Heart left ventricle (tissue), 16 donors: ENCODE measurements at places on chromosomes 13 and 19. TPM values are rescaled to one million over a fixed set of nuclear protein-coding genes. Genes with fewer than 3 reads are reported as not detected.
A peak's percentile ranks its signal among the peaks of the same experiment; 100 is the strongest.

BORCS8 gene
- 20.4 TPM for total RNA-seq

- no peak overlapping the region for H3K4me3 ChIP-seq
- H3K27me3 ChIP-seq: no peaks in the 10 kb centered on the region
- peaks cover 15% of the 10 kb centered on the region for H3K36me3 ChIP-seq
- H3K27ac ChIP-seq: no peak overlapping the region
Measured at GRCh38 chr13:113273851-113274590, 23.0 kb upstream of the LAMP1 start.

GRCh38 chr13:36001561-36001960 lies 129.6 kb downstream of the DCLK1 start:
- no peak overlapping the region for H3K4me3 ChIP-seq
- no peaks in the 10 kb centered on the region for H3K27me3 ChIP-seq
- H3K36me3 ChIP-seq: no peaks in the 10 kb centered on the region

DNA sequence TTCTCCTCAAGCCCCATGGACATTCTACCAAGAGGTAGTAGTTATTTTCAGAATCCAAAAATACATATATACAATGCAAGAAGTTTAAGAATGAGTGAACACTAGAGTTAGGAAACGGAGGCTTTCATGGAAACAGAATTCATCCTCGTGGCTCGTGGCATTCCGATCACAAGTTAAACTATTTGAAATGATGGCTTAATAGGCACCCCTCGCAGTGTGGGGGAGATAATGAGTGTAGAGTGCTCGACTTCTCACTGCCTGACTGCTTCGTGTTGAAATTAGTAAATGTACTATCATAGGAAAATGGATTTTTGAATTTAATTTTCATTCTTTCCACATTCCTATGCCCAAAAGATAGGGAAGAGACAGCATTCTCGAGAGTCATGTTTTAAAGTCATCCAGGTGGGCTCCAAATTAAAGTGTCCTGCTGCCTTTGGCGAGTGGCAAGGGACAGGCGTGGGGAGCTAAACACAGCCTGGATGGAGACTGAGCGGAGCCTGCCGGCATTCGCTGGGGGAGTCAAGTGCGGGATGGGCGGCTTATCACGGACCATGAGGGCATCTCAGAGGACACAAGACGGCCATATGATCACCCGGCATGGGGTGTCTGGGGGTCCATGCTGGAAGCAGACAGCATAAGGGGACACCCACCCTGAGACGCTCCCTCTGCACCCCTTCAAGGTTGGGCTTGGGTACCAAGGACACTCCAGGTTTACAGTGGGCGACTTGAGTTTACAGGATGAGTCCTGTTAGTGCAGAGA lies 165.2 kb downstream of the TEX29 start:
- no peaks in the 10 kb centered on the region for H3K36me3 ChIP-seq
- no peak overlapping the region for H3K27ac ChIP-seq
- no peaks in the 10 kb centered on the region for H3K4me1 ChIP-seq
- no peak for DNase-seq
- H3K4me3 ChIP-seq: no peak overlapping the region

GRCh38 chr19:3365836-3366752 lies at the start of gene NFIC:
TSS of gene NFIC (plus strand) at chr19:3366583. CDS start at chr19:3366637, 54 bp downstream.
- no peaks in the 10 kb centered on the region for H3K36me3 ChIP-seq
- H3K27me3 ChIP-seq: no peaks in the 10 kb centered on the region

DNA sequence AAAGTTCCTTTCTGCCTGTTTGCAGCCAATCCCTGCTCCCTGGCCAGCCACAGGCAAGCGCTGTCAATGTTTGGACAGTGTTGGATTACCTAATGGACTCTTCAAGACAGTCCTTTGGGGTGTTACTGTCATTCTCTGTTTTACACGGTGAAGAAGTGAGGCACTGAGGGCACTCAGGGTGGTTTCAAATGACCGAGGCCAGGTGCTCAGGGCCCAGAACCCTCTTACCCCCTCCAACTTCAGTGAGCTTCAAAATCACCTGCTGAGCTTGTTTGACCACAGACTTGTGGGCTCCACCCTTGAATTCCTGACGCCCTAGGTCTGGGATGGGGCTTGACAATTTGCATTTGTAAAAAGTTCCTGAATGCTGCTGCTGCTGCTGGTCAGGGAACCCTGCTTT lies 97.9 kb downstream of the GGACT start:
- no peaks in the 10 kb centered on the region for H3K36me3 ChIP-seq
- H3K27ac ChIP-seq: peak overlapping the region; percentile 26
- DNase-seq: no peak
- no peaks in the 10 kb centered on the region for H3K4me1 ChIP-seq
- no peaks in the 10 kb centered on the region for H3K27me3 ChIP-seq
- no peak overlapping the region for H3K4me3 ChIP-seq

DNA sequence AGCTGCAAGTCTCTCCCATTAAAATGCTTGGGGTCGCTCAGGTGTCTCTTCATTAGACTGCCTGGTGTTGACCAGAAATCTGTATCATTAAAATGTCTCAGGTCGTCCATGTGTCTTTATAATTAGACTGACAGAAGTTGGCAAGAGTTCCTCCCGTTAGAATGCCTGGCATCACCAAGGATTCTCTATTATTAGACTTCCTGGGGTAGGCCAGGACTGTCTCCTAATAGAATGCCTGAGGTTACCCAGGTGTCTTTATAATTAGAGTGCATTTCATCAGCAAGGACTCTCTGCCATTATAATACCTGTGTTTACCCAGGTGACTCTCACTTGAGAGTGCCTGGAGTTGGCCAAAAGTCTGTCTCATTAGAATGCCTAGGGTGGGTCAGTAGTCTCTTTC lies 1537.2 kb downstream of the UQCRFS1 start:
- H3K4me1 ChIP-seq: peaks cover 11% of the 10 kb centered on the region
- H3K4me3 ChIP-seq: no peak overlapping the region
- DNase-seq: no peak
- peak overlapping the region; percentile 43 for H3K27ac ChIP-seq
- no peaks in the 10 kb centered on the region for H3K27me3 ChIP-seq
- no peaks in the 10 kb centered on the region for H3K36me3 ChIP-seq

- H3K4me1 ChIP-seq: no peaks in the 10 kb centered on the region
- no peaks in the 10 kb centered on the region for H3K36me3 ChIP-seq
- H3K4me3 ChIP-seq: no peak overlapping the region
- peaks cover 4% of the 10 kb centered on the region for H3K27me3 ChIP-seq
- H3K27ac ChIP-seq: no peak overlapping the region
- DNase-seq: no peak
Measured at GRCh38 chr19:33280351-33280921, 21.9 kb downstream of the CEBPA start.
